T1000 (cell line): ENCODE measurements at places on chromosomes 6 and 20.

GRCh38 chr6:165768961-165769360, 105.9 kb upstream of the PDE10A start:
- no peak for DNase-seq

DNA sequence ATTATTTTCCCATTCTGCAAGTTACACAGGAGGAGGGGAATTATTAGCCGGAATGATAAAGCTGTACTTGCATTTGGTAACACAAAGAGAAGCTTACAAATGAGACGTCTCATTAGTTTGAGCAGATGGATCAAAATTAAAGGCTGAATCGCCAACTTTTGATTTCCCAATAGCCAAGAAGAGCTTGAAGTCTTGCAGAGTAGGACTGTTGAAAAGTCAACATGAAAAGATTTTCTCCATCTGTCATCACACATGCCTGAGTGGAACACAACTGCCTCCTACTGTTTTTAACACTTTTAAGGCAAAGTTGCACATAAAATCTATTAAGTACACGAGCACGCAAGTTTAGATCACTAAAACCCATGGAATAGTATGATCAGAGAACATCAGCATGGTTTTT, 176.2 kb downstream of the ASCC3 start:
- DNase-seq = no peak

DNA sequence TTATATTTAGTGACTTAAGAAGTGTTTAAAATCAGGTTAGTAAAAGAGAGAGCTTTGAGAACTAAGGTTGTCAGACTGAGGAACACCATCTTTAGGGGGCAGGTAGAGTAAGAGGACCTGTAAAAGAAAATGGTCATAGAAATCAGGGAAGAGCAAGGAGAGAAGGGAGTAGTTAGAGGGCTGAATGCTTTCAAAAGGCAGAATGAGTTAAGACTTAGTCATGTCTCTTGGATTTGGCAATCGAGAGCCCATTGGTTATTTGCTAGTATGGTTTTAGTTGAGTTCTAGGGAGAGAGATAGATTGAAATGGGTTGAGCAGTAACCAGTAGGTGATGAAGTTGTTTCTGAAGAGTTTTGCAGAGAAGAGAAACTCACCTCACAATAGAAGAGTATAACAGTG, 51.1 kb downstream of the RALGAPB start:
- DNase-seq = no peak

GRCh38 chr20:17732907-17733521, 33.2 kb downstream of the BANF2 start:
- no peak for DNase-seq

DNA sequence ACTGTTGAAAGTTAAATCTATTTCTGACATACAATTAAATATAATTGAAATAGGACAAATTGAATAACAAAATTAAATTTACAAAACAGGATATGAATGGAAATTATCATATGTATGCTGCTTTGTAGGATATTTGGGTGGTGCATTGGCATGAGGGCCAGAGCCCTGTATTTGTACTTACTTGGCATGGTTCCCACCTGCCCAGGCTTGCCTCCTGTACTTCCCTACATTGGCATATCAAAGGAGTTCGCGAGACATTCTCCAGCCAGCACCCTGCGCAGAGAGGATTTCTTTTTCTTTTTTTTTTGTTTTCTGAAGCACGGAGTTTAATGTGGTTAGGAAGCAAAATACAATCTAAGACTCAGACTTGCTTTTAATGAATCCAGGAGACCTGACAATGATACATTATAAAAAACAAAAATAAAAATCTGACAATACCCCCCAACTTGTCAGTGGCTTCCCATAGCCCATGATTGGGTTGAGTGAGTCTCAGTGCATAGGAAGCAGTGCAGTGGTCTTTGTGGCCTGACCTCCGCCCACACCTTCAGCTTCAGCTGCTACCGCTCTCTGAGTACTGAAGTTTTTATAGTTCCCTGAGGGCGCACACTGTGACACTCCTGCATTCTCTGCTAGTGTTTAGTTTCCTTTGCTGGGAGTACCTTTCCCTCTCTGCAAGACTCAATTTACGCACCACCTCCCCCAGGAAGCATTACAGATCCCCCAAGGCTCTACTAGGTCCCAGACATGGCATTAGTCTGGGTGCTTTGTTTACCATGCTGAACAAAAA, 440.8 kb downstream of the UTRN start:
- no peak for DNase-seq

GRCh38 chr6:30795549-30796293, 51.4 kb upstream of the IER3 start:
- DNase-seq = no peak
